ENCODE measurements at places on chromosomes 6 and 20. TPM values are rescaled to one million over a fixed set of nuclear protein-coding genes. Genes with fewer than 3 reads are reported as not detected.

The PHACTR1 gene
- total RNA-seq = not detected

The SIRPG gene
- not detected for total RNA-seq

The NINL gene
- total RNA-seq = 14.5 TPM

The HTR1B gene
- total RNA-seq = 0.18 TPM

Measured in A549 treated with CORT108297 at 1 μM for 4 hours (cell line).